ENCODE measurements at places on chromosomes 1 and 21.
A peak's percentile ranks its signal among the peaks of the same experiment; 100 is the strongest.

GRCh38 chr1:17819129-17819802 lies 64.1 kb downstream of the ACTL8 start:
- no peak for DNase-seq

DNA sequence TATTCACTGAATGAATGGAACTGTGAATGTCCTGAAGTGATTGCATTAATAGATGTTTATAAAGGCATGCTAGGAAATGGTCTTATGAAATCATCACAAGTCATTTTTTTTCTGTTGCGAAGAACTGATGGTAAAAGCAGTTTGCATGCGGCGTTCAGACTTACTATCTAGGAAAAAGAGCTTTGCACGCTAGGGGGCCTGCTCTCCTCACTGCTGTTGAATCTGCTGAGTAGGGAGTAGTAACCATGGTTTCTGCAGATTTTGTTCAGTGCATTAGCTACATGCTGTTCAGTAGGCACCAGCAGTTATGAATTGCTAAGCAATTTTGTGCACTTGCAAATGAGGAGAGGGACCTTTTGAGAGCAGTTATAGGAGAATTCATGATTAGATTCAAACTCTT lies 57.9 kb downstream of the CENPF start:
- DNase-seq = no peak

GRCh38 chr1:109199710-109200109 lies 14.0 kb upstream of the SARS1 start:
- no peak for DNase-seq

DNA sequence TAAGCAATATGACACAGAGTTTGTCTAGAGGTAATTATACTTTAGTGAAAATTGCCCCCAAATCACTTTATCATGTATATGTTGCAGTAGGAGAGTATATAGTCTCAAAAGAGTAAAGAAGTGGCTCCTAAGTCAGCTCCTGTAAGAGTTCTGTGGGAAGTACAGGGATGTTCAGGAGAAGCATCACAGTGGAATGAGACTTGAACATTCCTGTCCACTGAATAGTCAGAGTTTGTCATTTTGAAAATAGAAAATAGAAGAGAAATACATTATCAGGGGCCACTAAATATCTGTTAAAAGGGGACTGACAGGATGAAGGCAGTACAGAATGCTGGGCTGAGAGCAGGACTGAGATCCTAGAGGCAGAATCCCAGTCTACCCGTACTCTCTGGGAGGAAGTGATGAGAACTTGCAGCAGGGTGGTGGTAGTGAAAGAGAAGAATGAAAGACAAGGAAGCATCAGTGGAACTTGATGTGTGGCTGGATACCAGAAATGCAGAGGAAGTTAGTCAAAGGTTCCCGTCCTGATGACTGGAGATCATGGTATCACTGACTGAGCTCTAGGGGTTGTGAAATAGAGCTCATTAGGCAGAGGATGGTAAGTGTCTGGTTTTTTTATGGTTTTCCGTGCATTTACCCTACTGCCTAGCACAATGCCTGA lies 153.4 kb downstream of the FMN2 start:
- no peak for DNase-seq

- DNase-seq = no peak
Measured at GRCh38 chr1:66261364-66261763, 272.6 kb upstream of the SGIP1 start.

- DNase-seq = no peak
Measured at GRCh38 chr1:58465176-58465575, 81.3 kb downstream of the OMA1 start.

DNA sequence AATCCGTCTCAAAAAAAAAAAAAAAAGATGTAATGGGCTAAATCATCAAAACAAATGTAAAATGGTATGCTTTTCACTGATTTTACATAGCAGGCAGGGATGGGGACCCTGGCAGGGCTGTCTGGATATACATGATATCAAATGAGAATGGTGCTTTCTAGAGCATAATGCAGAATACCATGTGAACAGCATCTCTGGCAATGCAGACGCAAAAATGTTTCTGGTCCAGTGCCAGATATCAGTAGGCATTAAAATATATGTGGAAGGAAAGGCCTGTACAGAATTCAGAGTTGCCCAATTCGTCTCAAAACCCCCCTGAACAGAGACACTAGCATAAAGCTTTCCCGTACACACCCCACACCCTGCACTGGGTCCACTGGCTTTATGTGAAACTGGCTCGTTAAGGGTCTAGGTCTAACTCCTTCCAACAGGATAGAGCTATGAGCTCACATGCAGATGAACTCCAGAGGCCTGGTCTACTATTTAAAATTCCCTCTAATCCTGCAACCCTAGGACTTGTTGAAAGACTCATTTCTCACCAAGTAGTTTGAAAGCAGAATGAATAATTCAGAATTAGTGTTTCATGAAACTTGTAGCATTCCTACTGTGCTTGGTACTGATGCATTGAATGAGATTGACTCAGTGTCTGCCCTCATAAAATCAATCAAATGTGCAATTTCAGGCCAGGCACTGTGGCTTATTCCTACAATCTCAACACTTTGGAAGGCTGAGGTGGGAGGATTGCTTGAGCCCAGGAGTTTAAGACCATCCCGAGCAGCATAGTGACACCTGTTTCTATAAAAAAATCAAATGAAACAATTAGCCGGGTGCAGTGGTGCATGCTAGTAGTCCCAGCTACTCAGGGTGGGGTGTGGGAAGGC lies 2.6 kb upstream of the MYSM1 start:
- DNase-seq = no peak

DNA sequence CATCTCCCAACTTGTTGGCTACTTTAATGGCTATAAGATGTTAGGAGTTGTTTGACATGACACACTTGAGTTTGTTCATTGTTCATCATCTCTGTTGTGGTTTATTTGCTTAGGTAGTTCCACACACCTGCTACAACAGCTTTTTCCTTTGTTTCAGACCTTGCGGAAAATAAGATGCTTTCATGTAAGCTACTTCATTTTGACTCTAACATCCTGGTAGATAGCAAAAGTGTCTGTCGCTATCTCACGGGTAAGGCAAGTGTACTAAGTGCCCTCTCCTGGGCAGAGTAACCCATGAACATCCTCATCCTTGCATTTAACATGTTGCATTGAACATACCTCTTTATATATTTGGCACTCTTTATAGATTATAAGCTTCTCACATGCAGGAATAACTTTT lies 1.6 kb upstream of the OR10T2 start:
- no peak for DNase-seq

- DNase-seq = no peak
Measured at GRCh38 chr1:56258371-56258770, 321.0 kb downstream of the PLPP3 start.

GRCh38 chr1:54378157-54378873 lies 27.9 kb downstream of the SSBP3 start:
- DNase-seq = no peak

DNA sequence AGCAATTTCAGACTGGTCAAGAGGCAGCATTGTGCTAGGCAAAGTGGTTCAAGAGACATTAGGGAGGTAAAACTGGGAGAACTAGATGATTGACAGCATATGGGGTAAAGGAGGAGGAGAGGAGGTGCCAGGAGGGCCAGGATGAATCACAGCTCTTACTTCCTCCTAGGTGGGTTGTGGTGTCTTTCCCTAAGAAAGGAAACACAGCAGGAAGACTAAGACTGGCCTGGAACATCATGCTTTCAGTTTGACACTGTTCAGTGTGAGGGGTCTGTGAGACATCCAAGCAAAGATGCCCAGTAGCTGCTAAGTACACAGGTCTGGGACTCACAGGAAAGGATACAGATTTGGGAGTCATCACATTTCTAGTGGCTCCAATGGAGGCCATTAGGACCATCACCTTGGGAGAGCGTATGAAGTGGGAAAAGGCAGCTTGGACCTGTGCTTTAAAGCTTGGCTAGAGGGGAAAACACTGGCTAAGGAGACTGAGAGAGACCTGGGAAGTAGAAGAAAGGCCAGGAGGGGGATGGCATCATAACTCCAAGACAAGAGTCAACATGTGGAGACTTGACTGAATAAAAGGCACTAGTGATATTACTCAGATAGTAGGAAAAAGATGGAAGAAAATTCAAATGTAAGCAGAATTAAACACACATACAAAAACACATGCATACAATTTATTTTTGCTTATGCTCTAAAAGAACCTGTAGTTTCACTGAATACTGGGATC lies 17.3 kb downstream of the CD58 start:
- DNase-seq = no peak

DNA sequence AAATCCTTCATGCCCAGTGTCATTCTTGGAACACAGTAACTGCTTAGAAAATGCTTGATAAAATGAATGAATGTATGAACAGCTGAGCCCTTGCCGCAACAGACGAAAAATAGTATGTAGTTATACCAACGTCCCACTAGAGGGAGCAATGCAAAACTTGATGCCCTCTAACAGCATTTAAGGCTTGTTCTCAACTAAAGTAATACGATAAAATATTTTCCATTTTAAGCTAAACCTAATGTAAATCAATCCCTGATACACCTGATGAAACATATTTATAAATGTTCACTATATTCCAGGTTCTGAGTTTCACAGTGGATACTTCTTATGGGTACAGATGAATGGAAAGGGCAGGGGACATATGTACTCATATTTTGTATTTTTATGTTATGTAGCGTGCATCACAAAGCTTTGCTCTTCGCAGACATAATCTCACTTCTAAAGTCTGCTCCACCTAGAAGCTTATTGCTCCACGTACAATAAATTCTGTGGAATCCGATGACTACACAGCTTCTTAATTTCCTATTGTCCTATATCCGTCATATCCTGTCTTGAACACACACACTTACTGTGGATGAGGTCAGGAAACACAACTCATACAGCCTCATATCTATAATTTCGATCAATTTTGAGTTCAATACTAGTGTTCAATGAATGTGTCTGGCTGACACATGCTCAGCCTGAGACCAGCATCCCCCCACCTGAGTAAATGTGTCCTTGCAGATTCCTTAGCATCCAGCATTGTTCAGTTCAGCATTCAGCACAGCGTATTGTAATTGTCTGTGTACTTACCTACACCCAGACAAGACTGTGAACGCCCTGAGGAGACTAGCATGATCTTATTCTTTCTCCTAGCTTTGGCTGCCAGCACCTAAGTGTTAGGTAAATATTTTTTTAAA lies 4.4 kb upstream of the UTP25 start:
- peak; percentile 42 for DNase-seq

DNA sequence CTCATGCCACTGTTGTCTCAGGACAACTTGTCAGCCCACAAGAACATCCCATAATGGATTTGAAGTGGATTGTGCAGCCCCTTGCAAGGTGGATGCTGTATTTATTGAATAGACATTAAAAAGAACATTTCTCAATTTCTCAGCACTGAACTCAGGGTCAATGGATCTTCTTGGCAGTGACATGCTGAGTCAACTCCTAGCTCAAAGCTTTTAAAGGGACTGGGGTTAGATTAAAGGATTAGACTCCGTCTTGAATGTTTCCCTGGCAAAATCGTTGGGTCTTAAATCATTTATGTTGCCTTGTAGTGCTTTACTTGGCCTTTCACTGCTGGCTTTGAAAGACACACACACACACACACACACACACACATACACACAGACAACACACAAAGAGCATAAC lies 221.6 kb upstream of the PBX1 start:
- no peak for DNase-seq

DNA sequence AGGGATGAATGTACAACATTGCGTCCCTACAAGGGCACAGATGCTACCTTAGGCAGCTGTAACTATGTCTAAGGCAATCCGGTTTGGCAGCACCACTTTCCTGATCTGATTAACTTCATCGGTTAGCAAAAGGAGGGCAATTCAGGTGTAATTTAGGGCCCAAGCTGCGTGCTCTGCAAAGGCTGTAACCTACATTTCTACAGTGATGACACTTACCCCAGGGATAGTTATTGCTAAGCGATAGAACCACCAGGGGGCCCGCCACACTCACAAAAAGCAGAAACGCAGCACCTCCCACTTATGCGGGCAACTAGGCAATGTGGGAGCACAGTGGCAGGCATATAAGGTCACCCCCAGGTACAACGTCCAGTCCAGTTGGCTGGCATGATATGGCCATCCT lies 113.5 kb downstream of the GDAP2 start:
- no peak for DNase-seq

GRCh38 chr21:35720208-35720731 lies 340.1 kb downstream of the SETD4 start:
- no peak for DNase-seq

GRCh38 chr21:35204850-35205541 lies 155.9 kb upstream of the RUNX1 start:
- no peak for DNase-seq

- peak; percentile 30 for DNase-seq
Measured at GRCh38 chr21:43956670-43957035, 55.5 kb upstream of the TRAPPC10 start.

GRCh38 chr1:80926531-80926930 lies 874.2 kb upstream of the ADGRL2 start:
- DNase-seq = no peak

GRCh38 chr21:15743593-15743992 lies 13.8 kb downstream of the USP25 start:
- no peak for DNase-seq

DNA sequence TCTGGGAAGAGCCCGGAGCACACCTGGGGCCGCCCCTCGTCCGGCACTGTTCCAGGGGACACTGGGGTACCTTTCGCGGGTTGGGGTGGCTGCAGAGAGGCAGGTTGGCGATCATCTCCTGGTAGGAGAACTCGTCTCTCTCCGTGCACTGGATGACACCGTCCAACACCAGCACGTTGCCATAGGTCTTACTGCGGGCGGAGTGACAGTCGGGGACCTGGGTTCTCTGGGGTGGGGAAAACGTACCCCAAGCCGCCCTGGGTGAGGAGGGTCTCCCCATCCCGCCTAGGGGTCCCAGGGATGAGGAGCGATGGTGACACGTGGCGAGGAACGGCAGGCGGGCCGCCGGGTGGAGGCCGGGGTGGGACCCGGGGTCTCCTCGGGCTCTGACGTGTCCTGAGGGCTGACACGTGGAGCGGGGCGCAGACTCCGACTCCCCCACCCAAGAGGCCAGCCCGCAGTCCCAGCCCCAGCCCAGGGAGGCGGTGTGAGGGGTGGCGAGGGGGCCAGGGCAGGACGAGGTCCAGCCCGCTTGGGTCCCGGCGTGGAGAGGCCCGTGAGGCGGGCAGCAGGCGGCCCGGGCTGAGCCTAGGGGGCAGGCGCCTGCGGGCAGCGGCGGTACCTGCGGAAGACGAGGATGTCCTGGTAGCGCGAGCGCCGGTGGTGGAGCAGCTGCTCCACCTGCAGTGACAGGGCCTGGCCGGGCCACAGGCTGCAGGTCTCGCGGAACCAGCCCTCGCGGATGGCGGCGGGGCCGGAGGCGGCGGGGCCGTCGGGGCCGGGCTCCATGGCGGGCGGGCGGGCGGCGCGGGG lies 457 bp downstream of the SRM start:
- no peak for DNase-seq

DNA sequence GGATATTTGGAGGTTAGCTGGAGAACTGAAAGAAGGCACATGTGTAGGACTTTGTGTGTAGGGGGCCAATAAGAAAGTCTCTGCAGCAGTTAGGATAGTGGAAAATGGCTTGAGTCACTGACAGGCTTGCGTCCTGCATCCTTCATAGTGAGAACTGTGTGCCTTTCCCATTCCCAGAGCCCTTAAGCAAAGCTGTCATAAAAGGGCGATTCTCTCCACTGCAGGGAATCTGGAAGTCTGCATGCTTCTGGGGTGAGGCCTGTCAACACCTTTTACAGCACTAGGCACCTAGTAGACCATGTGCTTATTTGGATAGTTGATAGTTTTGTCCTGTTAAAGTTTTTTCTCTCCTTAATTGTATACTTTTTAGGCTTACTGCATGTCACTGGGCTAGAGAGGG lies 39.4 kb upstream of the MACF1 start:
- DNase-seq = no peak

Measured in A549 (cell line).